Stimulated activated CD8-positive, alpha-beta memory T cell treated with anti-CD3 and anti-CD28 coated beads, Interleukin-7, amount 100 ng/mL, for 4 hours (primary cell): ENCODE measurements at places on chromosomes 5 and 9.

- DNase-seq = no peak
These were observed 8.9 kb upstream of the SPATA31E1 start for GRCh38 chr9:87873607-87874303.

- no peak for DNase-seq
These were observed 76.4 kb downstream of the SNX24 start for GRCh38 chr5:122921826-122922225.

DNA sequence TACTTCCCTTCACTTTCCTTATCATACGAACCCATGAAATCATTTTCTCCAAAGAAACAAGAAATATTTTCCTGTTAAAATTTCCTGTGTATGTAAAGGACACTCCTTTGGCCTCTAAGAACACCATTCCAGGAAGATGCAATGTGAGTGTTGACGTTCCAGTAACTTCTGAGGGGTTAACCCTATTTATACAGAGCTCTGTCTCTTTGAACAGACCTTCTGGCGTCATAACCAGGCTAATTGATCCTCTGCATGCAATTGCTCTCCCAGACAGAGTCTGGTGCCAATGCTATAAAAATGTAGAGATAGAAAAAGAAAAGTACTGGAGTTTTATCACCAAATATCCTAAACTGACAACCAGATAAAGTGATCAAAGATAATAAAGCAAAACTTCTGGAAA lies 218.5 kb downstream of the TLE1 start:
- no peak for DNase-seq

GRCh38 chr9:75551861-75552260 lies 338.6 kb upstream of the PCSK5 start:
- DNase-seq = no peak

- DNase-seq = no peak
These were observed 70.3 kb upstream of the SMIM15 start for GRCh38 chr5:61232490-61233050.

DNA sequence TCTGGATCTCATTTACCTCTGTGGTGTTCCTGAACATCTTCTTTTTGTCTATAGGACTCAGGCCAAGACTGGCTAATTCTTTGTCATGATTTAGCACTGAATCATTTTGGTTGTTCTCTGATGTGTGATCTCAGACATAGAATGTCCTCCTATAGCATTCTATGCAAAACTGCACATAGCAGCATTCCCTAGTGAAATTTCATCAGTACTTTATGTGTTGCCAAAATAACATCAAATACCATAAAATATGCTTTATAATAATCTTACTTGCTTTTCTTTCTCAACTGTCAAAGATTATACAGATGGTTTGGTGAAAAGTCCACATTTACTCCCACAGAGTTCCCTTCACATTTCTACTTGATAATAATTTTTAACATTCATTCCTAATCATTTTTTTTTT lies 115.7 kb upstream of the MPDZ start:
- no peak for DNase-seq

GRCh38 chr5:126681970-126682369 lies 81.2 kb downstream of the PHAX start:
- no peak for DNase-seq

DNA sequence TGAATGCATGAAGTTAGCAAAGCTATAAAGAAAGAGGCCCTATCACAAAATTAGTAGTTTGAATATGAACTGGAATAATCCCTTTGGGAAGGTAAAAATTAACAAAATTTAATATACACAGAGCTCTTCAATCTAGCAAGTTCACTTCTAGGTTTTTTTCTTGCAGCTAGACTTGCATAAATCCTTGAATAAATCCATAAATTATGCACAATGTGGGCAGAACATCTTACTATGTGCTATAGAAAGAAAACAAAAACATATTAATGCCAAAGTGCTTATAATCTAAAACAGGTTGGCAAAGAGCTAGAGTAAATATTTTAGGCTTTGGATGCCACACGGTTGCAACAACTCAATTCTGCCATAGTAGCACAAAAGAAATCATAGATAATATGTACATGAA lies 138.5 kb upstream of the FREM1 start:
- no peak for DNase-seq

DNA sequence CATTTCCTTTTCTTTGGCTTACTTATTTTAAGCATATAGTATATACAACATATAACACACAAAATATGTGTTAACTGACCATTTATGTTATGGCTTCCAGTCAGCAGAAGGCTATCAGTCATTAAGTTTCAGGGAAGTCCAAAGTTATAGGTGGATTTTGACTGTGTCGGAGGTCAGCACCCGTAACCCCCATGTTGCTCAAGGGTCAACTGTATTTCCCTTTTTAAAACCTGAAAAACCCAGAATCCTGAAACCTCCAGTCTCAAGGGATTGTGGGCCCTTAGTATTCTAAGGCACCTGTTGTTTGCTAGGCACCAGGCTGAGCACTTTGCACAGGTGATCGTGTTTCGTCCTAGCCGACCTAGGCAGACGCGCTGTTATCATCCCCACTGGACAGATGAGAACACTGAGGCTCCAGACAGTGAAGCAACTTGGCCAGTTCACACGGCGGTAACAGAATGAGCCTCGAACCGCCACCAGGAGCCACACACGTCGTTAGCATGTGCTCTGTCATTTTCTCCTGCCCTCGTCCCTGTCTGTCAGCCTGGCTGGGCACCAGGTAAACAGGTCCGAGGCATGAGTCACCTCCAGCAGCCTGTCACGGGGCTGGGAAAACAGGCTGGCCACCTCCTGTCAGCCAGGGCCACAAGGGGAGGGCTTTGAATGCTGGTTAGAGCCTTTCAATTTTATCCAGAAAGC lies 39.9 kb downstream of the DUSP1 start:
- no peak for DNase-seq

- no peak for DNase-seq
These were observed 23.8 kb upstream of the ZNF622 start for GRCh38 chr5:16489322-16489791.

- DNase-seq = no peak
These were observed 113.0 kb upstream of the ANKRD55 start for GRCh38 chr5:56346044-56346710.

DNA sequence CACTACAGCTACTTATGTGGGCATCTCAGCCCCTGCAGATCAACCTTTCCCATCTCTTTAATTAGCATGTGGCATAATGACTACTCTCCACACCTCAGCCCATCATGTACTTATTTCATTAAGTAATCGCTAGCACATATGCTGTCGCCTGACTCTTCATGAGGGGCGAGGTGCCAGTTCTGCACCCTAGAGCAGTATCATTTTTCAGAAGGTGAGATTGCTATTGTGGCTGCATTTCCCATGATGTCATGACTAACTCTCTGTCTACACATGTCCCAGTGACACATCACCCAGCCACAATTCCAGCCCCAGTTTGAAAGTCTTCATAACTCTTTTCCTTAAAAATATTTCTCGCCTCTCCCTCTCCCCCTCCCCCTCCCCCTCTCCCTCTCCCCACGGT lies 7.6 kb upstream of the F2RL1 start:
- DNase-seq = no peak

- DNase-seq = no peak
These were observed 747.1 kb downstream of the CETN3 start for GRCh38 chr5:89662499-89662898.

- DNase-seq = no peak
These were observed 385.5 kb upstream of the MEF2C start for GRCh38 chr5:89268460-89268859.

GRCh38 chr9:134177186-134177585 lies 12.8 kb upstream of the RNU6ATAC start:
- DNase-seq = no peak

GRCh38 chr9:136552117-136552703 lies 6.4 kb upstream of the NOTCH1 start:
- DNase-seq = no peak

DNA sequence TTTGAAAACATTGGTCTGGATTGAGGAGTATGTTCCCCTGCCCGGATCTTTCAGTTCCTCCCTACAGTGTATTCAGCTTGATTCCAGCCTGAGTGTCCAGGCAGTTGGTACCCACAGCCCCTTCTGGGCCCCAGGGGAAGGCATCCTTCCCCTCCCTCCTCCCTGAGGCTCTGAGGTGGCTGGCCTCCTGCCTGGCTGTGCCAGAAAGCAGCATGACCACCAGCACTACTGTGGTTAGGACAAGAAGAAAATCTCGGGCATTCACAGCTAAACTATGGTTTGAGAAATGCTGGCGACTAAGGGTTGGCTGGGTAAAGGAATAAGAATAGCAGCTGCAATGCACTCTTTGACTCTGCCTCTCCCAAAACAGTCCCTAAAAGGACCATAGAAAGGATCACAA lies 84.6 kb upstream of the LIFR start:
- no peak for DNase-seq

DNA sequence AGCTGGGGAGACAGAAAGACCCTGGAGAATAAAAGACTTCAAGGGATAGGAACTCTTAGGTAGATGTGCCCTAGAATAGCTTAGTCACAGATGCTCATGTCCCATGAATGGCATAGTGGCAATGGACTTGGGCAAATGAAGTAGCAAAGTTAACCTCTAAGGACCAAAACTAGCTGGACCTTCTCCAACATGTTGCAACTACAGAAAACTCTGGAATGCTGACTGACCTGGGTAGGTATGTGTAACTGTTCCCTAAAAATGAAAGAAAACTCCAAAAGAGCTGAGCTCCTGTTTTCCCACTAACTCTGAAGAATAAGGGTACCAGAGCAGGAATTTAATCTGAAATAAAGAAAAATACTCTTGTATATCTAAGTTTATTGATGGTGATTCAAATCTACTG lies 12.5 kb upstream of the LPAR1 start:
- DNase-seq = no peak

DNA sequence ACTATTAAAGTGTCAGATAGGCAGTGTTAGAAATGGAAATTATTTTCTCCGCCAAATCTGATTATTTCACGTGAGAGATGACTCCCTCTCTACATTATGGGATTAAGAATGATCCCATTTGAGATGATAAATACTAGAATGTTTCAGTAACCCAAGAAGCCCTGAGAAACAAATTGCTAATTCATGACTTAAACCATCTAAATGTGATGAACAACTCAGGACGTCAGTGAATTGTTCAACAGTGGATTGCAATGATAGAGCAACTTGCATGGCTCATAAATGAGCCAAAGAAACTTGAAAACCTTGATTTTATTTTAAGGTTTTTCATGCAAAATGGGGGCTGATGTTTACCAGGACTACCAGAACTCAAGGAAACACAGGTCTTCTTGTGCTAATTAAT lies 350.5 kb upstream of the WWC1 start:
- no peak for DNase-seq

GRCh38 chr5:150530951-150531588 lies 23.1 kb downstream of the NDST1 start:
- DNase-seq = no peak

DNA sequence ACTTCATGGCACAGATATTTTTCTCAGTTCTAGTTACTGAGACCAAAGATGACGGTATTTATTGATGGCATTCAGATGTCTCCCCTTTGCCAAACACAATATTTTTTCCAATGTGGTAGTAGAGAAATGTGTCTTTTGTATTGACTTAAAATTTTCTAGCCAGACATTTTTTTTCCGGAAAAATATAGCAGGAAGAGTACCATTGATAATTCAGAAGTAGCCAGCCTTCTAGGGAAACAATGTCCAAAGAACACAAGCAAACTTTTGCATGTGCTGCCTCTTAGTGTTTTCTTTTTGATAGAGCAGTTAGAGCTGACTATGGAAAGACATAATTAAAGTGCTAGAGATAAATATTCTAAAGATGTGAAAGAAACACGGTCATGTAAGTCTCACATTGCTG lies 231.4 kb downstream of the MARCHF11 start:
- DNase-seq = no peak

DNA sequence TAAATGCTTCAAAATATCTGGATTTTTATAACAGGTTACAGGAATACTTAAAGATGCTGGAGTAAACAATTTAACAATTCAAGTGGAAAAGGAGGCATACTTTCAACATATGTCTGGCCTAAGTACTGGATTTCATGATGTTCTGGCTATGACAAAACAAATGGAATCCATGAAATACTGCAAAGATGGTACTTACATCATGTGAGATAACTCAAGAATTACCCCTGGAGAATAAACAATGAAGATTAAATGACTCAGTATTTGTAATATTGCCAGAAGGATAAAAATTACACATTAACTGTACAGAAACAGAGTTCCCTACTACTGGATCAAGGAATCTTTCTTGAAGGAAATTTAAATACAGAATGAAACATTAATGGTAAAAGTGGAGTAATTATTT lies 35.6 kb downstream of the SLC30A5 start:
- no peak for DNase-seq

GRCh38 chr9:97501972-97502221 lies 431 bp downstream of the TMOD1 start:
- DNase-seq = no peak

GRCh38 chr5:3225201-3225960 lies 370.3 kb upstream of the IRX1 start:
- DNase-seq = no peak

DNA sequence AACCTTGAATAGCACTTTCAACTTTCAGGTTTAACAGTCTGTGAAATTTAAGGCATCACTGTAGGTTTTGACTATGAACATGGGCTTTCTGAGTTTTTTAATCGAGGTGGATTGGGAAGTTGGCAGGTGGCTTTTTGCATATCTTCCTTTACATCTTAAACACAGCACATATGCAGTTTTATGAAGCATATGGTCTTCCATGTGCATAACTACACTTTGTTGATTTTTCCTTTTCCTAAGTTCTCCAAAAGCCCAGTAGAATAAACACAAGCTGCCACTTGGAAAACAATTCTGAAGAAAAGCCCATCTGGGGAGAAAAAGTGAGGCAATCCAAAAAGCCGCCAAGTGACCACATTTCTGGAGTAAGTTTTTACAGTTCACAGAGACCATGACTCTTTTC lies 236.5 kb upstream of the IL12B start:
- DNase-seq = no peak

- no peak for DNase-seq
These were observed 98.9 kb downstream of the F2RL2 start for GRCh38 chr5:76524101-76524835.

GRCh38 chr5:138543730-138544104 lies 681 bp upstream of the ETF1 start:
- DNase-seq = no peak

GRCh38 chr5:116847960-116848359 lies 273.3 kb upstream of the SEMA6A start:
- no peak for DNase-seq

- DNase-seq = no peak
These were observed 106.8 kb downstream of the RXRA start for GRCh38 chr9:134433101-134433500.

- DNase-seq = no peak
These were observed 674.5 kb downstream of the CETN3 start for GRCh38 chr5:89735082-89735481.

GRCh38 chr9:123929177-123929869 lies 603 bp downstream of the DENND1A start:
- no peak for DNase-seq

- DNase-seq = no peak
These were observed 166.7 kb downstream of the GAPVD1 start for GRCh38 chr9:125428060-125428901.

DNA sequence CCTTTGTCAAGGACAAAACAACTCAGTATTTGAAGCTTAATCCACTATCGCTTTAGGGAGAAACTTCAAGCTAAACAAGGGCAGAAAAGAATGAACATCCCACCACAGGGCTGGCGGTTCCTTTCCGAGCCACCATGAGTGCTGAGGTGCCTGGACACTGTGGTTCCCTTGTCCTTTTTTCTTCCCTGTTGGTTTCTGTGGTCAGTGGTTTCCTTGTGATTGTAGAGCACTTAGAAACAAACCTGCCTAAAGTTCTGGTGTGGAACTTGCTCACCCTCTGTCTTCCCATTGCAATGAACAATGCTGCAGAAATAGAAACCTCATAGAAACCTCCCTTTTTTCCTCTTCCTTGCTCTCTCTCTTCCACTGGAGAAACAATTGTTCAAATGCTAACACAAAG lies 79.3 kb upstream of the TBC1D2 start:
- DNase-seq = no peak

GRCh38 chr5:160450164-160450932 lies 28.7 kb downstream of the PTTG1 start:
- no peak for DNase-seq
